ENCODE measurements at places on chromosomes 7 and 10.
A peak's percentile ranks its signal among the peaks of the same experiment; 100 is the strongest.

DNA sequence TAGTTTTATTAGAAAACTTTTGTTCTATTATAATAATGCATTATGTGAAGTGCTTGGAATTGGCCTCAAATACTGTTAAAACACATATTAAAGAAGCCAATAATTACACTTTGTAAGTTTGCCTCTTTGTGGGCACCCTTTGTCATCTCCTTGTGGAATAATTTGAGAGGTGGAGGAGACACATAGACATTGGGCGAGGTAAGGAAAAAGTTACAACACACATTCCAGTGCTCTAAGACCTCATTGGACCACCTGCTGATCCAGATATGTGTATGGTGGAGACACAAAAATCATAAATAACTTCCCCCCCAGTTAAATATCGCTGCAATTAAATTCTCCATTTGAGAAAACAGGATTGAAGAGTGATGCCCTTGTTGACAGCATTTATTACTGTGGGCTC, 511.8 kb downstream of the GFRA1 start:
- no peak for DNase-seq
- no peak overlapping the region for H3K27ac ChIP-seq
- no peaks in the 10 kb centered on the region for H3K27me3 ChIP-seq

GRCh38 chr10:128879441-128880140, 587.5 kb upstream of the MGMT start:
- H3K4me3 ChIP-seq: no peak overlapping the region
- H3K27ac ChIP-seq: no peak overlapping the region
- DNase-seq: peak; percentile 7
- H3K36me3 ChIP-seq: no peaks in the 10 kb centered on the region
- H3K27me3 ChIP-seq: peaks cover 2% of the 10 kb centered on the region

DNA sequence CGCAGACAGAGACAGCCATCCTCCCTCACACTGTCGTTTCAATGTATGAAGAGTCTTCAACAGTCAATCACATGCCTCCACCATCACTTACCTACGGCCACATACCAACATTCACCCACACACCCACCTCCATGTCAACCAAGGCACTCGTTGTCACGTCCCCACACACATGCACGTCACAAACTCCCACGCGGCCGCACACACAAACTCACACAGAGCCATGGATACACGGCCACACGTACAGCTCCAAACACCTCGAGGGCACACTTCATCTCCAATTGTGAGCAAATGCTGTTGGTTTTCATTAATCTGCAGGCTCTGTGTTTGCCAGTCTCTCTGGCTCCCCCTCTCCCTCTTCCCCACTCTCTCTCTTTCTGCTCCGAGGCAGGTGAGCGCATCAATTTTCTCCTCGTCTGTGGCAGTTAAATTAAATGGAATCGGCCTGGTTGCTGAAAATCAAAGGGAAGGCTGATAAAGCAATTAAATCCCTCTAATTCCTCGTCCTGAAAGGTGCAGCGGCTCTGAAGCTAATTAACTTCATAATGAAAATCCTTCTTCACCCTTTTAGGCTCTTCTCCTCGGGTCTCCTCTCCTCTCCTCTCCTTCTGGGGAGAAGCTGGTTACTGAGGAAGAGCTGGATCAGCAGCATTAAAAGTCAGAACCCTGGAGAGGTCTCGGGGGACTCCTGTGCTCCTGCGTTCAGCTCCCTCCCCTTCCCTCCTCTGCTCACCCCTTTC, 53.8 kb upstream of the SLF2 start:
- H3K4me1 ChIP-seq: no peaks in the 10 kb centered on the region
- peaks cover 58% of the 10 kb centered on the region for H3K27me3 ChIP-seq
- H3K36me3 ChIP-seq: no peaks in the 10 kb centered on the region
- no peak overlapping the region for H3K4me3 ChIP-seq

DNA sequence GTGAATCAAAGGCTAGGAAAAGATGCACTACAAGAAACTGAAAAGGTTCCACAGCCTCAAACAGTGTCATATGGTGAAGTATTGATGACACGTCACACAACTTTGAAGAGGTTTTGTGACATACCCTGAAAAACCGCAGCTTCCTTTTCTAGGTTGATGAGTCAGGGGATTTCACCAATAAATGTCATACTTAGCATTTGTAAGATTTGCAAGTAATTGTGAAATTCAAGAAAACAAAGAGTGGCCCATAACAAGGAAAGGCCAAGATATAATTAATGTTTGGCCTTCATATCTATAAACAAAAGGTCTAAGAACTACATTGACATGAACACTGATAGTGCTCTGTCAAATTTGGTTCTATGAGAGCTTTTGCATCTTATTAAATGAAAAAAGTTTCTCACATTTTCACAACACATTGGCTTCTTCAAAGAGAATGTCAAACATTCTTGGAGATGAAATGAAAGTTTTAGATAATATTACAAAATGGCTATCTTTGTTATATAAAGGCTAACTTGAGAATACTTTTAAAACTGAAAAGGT, 62.0 kb upstream of the NAMPT start:
- no peak overlapping the region for H3K4me3 ChIP-seq
- no peaks in the 10 kb centered on the region for H3K36me3 ChIP-seq

DNA sequence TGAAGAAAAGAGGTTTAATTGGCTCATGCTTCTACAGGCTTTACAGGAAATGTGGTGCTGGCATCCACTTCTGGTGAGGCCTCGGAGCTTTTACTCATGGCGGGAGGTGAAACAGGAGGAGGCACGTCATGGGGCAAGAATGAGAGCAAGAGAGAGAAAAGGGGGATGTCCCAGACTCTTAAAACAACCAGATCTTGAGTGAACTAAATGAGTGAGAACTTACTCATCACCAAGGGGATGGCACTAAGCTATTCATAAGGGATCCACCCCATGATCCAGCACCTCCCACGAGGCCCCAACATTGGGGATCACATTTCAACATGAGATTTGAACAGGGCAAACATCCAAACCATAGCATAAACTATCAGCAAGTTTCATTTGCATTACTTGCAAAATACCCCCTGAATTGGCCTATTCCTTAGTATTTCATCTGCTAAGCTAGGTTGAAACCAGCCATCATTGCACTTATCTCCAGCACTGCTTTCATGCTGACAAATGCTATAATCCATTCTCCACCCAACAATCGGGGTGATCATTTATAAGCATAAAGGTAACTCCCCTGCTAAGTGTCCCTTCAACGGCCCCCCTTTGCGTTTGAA, 179.0 kb downstream of the NOC3L start:
- H3K4me3 ChIP-seq: no peak overlapping the region
- H3K36me3 ChIP-seq: no peaks in the 10 kb centered on the region
- H3K27me3 ChIP-seq: no peaks in the 10 kb centered on the region
- DNase-seq: no peak

DNA sequence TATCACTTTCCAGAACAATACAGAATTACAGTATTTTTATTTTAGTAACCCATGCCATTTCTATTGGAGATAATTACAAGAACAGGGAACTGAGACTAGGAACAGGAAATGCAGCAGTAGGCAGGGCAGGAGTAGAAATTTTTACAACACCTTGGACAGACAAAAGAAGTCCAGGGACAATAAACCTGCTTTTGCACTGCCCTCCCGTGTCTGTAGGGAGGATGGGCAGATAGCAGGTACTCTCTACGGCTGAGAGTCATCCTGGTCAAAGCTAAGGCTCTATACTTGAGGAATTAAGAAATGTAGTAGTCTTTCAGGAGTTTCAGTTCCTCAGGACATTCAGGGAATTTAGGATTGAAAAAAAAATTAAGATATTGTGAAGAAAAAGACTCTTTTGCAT, 63.4 kb downstream of the VAX1 start:
- H3K27ac ChIP-seq: no peak overlapping the region
- H3K36me3 ChIP-seq: no peaks in the 10 kb centered on the region
- H3K27me3 ChIP-seq: no peaks in the 10 kb centered on the region
- H3K4me3 ChIP-seq: no peak overlapping the region
- DNase-seq: no peak

- H3K27me3 ChIP-seq: peaks cover 25% of the 10 kb centered on the region
- no peak overlapping the region for H3K27ac ChIP-seq
These were observed 49.7 kb upstream of the TM9SF3 start for GRCh38 chr10:96636551-96636950.

GRCh38 chr10:119441151-119441821, 101.2 kb downstream of the RGS10 start:
- peak overlapping the region; percentile 82 for H3K27ac ChIP-seq
- peaks cover 13% of the 10 kb centered on the region for H3K4me1 ChIP-seq
- no peaks in the 10 kb centered on the region for H3K27me3 ChIP-seq
- peak; percentile 62 for DNase-seq
- H3K4me3 ChIP-seq: no peak overlapping the region

GRCh38 chr10:44258460-44259089, 126.3 kb downstream of the CXCL12 start:
- H3K36me3 ChIP-seq: no peaks in the 10 kb centered on the region
- H3K4me1 ChIP-seq: peaks cover 31% of the 10 kb centered on the region
- H3K27ac ChIP-seq: no peak overlapping the region
- DNase-seq: no peak
- H3K27me3 ChIP-seq: no peaks in the 10 kb centered on the region
- H3K4me3 ChIP-seq: no peak overlapping the region

DNA sequence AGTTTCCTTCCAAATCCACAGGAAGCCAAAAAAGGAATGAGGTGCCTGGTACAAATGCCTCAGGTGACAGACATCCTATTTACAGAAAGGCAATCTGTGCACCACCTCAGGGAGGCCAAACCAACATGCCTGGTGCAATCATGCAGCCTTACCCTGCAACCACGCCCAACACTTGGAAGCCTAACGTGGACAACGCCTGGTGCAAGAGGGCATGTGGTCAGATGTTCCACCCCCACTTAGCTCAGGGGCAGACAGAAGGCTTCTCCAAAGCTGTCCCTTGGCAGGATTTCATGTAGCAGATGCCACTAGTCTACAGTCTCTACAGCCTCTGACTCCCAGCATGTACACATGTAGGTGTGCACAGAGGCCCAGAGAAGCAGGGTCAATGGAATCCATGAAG, 89.5 kb downstream of the KCNMA1 start:
- H3K4me3 ChIP-seq: no peak overlapping the region
- peaks cover 53% of the 10 kb centered on the region for H3K4me1 ChIP-seq
- no peak for DNase-seq
- H3K27me3 ChIP-seq: no peaks in the 10 kb centered on the region

DNA sequence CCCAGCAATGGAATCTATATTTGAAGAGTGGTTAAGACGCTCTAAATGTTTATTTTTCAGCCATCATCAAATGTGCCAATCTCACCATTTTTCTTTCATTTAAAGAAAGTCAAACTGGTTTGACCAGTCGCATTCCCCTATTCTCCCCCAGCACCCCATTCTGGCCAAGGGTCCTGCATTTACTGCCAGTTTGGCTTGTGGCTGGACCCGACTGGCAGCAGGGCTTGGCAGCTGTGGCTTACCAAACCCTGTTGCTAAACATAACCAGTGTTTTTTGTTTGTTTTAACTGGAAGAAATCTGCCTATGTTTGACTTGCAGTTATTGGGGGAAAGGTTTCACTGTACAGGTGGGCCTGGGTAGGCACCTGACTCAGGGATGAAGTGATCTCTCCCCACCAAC, 116.3 kb downstream of the CYP26A1 start:
- no peaks in the 10 kb centered on the region for H3K36me3 ChIP-seq
- no peak overlapping the region for H3K4me3 ChIP-seq
- DNase-seq: no peak
- H3K27me3 ChIP-seq: no peaks in the 10 kb centered on the region

DNA sequence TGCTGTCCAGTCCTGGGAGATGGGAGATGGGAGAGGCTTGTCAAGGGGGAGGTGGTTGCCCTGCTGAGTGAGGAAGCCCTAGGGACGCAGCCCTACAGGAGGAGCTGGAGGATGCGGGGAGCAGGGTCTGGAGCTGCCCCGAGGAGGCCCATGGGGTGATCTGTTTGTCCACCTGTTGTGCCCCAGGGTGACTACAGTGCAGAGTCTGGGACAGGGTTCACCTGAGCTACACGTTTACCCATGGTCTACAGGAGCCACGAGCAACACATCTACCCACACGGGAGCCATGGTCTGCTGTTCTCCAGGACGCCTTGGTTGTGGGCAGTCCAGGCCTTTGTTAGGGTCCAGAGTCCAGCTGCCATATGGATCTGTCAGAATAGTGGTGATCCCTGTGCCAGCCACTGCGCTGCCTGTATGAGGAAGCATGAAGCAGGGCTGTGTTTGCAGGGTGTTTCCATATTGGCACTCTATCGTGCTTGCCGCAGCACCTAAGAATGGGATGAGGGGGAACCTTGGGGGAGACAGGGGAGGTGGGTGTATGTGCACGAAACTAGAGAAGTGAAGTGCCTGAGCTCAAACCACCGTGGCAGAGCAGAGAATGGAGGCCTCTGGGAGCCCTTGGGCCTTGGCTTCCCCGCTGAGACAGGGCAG, 23.7 kb downstream of the ZNF775 start:
- H3K4me3 ChIP-seq: no peak overlapping the region
- DNase-seq: no peak
- peaks cover 2% of the 10 kb centered on the region for H3K36me3 ChIP-seq
- H3K27me3 ChIP-seq: no peaks in the 10 kb centered on the region
- H3K27ac ChIP-seq: no peak overlapping the region

GRCh38 chr7:70008466-70008865, 410.2 kb downstream of the AUTS2 start:
- no peaks in the 10 kb centered on the region for H3K36me3 ChIP-seq
- no peak for DNase-seq
- H3K27me3 ChIP-seq: no peaks in the 10 kb centered on the region
- no peak overlapping the region for H3K4me3 ChIP-seq
- H3K4me1 ChIP-seq: no peaks in the 10 kb centered on the region

DNA sequence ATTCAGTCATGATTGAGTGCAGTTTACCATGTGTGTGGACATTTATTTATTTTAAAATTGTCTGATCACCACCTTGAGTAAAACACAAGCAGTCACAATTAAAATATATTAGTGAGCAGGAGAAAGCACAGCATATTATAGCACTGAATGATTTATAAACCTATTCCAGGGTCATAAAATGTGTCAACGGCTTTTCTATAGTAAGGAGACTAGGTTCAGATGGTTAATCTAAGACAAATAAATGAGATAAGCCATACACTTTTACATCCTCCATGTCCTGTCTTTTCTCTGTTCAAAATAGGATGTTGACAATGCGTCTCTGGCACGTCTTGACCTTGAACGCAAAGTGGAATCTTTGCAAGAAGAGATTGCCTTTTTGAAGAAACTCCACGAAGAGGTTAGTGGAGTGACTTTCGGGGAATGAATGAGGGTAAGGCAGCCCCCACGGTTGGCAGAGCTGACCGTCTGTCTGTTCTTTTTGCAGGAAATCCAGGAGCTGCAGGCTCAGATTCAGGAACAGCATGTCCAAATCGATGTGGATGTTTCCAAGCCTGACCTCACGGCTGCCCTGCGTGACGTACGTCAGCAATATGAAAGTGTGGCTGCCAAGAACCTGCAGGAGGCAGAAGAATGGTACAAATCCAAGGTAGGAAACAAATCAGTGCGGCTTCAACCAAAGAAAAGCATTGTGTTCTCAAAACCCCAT, 5.4 kb downstream of the VIM start:
- peaks cover 41% of the 10 kb centered on the region for H3K4me1 ChIP-seq
- peaks cover 75% of the 10 kb centered on the region for H3K36me3 ChIP-seq
- H3K4me3 ChIP-seq: peak overlapping the region; percentile 83
- no peaks in the 10 kb centered on the region for H3K27me3 ChIP-seq

DNA sequence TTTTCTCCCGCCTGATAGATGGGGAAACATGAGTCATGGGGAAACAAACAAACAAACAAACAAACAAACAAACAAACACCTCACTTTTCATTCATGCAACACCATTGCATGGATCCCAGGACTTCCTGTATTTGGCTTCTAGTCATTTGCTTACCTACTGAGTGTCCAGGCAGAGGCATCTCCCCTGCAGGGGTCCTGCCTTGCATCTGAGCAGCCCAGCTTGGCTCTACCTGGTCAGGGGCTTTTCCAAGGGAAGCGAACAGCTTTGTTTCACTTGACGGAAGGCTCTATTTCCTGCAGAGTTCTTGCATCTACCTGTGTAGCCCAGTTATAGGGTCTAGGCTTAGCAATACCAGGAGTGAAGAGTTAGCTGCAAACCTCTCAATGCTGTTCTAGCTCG, 374.2 kb downstream of the GATA3 start:
- DNase-seq: no peak
- no peaks in the 10 kb centered on the region for H3K4me1 ChIP-seq
- H3K27ac ChIP-seq: no peak overlapping the region
- H3K27me3 ChIP-seq: no peaks in the 10 kb centered on the region
- H3K4me3 ChIP-seq: no peak overlapping the region
- no peaks in the 10 kb centered on the region for H3K36me3 ChIP-seq

Measured in tibial artery (tissue), 4 donors.